ENCODE measurements at places on chromosomes 1 and 21.

DNA sequence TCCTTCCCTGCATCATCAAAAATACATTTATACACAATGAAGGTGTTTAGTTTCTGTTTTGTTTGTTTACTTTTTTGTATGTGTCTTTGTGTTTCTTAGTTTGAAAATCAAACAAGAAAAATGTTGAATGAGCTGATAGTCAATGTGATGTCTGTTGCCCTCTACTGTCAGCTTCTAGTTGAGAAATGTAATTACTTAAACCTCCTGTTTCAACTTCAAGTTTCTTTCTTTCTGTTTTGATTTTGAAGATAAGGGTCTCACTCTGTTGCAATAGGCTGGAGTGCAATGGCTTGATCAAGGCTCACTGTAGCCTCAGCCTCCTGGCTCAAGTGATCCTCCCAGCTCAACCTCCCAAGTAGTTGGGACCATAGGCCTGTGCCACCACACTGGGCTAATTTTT is 37.5 kb downstream of the SPTA1 start:
- H3K36me3 ChIP-seq, result no peaks in the 10 kb centered on the region
- H3K4me1 ChIP-seq, result peaks cover 6% of the 10 kb centered on the region
- H3K4me3 ChIP-seq, result no peak overlapping the region
- H3K27me3 ChIP-seq, result no peaks in the 10 kb centered on the region
- DNase-seq, result no peak

DNA sequence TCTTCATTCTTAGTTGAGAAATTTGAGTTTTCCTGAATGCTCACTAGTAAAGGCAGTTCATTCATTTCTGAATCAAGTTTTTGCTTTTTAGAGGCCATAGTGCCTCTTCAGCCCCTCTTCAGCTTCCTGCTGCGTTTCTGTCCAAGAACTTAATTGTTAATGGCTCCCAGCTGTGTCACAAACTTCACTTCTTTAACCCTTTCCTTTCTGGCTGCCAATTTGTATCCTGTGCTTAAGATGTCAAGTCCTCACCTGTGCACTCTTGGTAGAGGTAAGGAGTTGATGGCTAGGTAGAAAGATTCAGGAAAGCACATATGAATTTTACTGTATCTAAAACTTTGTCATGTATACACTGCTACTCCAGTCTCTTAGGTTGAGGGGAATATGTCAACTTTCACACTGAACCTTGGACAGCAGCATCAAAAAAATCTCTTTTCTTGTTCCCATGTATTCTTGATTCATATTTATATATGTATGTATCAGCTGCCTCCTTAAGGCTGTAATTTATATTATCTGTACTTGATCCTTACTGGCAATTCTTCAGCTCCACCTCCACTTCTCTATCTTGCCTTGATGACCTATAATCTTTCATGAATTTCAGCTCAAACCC is 612.8 kb downstream of the LMO4 start:
- no peaks in the 10 kb centered on the region for H3K4me1 ChIP-seq
- H3K4me3 ChIP-seq, result no peak overlapping the region
- H3K27ac ChIP-seq, result no peak overlapping the region
- DNase-seq, result no peak

DNA sequence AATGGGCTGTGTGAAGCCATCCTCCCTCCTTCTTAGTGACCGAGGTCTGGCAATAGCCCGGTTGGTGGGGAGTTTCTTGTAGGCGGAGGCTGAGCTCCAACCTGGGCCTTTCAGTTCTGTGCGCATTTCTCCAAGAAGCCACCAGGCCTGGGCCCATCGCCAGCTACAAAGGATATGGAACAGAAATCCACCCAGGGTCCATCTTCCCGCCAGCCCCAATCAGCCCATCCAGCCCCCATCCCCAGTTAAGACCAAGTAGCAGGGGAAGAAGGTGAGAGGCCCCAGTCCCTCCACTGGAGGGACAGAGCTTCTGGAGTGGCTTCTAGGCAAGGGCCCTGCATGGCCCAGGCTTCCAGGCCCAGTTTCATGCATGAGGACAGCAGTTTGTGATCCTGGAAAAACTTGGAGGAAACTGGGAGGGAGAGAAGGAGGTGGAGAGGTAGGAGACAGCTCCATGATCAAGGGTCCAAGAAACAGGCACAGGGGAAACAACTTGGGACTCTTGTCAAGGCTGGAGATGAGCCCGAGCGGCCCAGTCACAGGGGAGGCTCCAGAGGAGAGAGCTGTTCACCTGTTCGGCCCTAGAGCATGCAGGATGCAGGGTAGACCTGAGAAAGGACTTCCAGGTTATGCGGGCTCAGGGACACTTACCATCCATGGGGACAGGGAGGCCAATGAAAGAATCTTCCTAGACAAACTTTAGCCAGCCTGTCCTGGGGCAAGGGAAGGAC is 261.2 kb downstream of the PTPRU start:
- DNase-seq, result peak; percentile 19
- no peaks in the 10 kb centered on the region for H3K36me3 ChIP-seq
- no peaks in the 10 kb centered on the region for H3K4me1 ChIP-seq
- no peaks in the 10 kb centered on the region for H3K27me3 ChIP-seq

- no peak overlapping the region for H3K27ac ChIP-seq
- H3K4me1 ChIP-seq, result no peaks in the 10 kb centered on the region
- no peak for DNase-seq
- H3K36me3 ChIP-seq, result no peaks in the 10 kb centered on the region
- H3K27me3 ChIP-seq, result peaks cover 4% of the 10 kb centered on the region
Measured at GRCh38 chr1:165259236-165259635, 97.3 kb downstream of the LMX1A start.

- H3K27me3 ChIP-seq, result no peaks in the 10 kb centered on the region
- H3K4me3 ChIP-seq, result no peak overlapping the region
- no peak for DNase-seq
- no peak overlapping the region for H3K27ac ChIP-seq
- no peaks in the 10 kb centered on the region for H3K4me1 ChIP-seq
Measured at GRCh38 chr1:55836086-55836485, 620.9 kb upstream of the USP24 start.

DNA sequence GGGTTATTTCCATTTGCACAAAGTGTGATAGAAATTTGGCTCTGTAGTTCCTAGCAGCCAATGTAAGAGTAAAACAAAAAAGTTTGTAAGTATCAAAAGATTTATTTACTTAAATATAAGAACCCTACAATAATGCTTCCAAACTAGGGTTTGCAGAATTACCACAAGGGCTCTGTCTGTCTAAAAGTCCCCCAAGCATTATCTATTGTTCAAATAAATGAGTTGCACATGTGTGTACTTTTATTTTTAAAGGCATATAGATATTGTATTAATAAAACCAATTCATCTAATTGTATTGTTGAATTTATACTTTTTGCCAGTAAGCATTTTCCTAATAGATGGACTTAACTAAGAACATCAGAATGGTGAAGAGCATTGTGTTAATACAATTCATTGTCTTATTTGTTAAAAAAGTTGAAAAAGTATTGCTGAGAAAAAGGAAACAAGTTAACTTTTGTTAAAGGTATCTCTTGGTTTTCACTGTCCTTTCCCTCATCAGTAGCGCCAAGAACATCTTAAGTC is 863 bp upstream of the PTPRC start:
- H3K36me3 ChIP-seq, result peaks cover 10% of the 10 kb centered on the region
- no peak for DNase-seq
- H3K27me3 ChIP-seq, result no peaks in the 10 kb centered on the region

- H3K4me1 ChIP-seq, result no peaks in the 10 kb centered on the region
- no peaks in the 10 kb centered on the region for H3K36me3 ChIP-seq
- no peaks in the 10 kb centered on the region for H3K27me3 ChIP-seq
- no peak overlapping the region for H3K4me3 ChIP-seq
- H3K27ac ChIP-seq, result no peak overlapping the region
Measured at GRCh38 chr1:62209931-62210595, 15.4 kb downstream of the L1TD1 start.

- H3K27me3 ChIP-seq, result no peaks in the 10 kb centered on the region
- no peaks in the 10 kb centered on the region for H3K4me1 ChIP-seq
- H3K4me3 ChIP-seq, result no peak overlapping the region
- no peak overlapping the region for H3K27ac ChIP-seq
- DNase-seq, result no peak
Measured at GRCh38 chr1:45630429-45630828, 6.6 kb upstream of the CCDC17 start.

DNA sequence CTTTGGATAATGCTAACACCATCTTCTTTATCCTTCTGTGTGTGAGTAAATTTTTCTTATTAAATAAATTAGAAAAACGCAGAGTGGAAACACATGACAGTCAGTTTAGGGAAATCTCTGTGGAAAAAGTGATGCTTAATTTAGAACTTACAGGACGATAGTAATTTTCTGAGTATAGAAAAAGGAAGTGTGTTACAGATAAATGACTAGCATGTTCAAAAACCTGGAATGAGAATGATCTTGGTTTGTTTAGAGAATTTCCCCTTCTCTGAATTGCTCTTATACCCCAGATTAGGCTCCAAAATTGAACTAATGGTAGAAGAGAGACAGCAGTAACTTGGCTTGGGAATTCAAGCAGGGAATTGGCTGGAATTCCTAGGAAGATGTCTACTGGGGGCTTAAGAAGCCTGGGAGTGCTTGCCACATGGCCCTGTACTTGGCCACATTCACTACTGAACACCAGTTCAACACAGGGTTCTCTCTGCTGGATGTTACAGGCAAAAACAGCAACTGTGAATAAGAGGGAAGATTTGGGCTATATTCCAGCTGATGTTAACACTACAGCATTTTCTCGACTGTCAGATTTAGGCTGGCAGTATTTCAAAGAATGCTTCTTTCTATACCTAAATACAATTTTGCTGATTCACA is 1004.2 kb downstream of the TTLL7 start:
- no peaks in the 10 kb centered on the region for H3K36me3 ChIP-seq
- no peak overlapping the region for H3K4me3 ChIP-seq
- H3K4me1 ChIP-seq, result no peaks in the 10 kb centered on the region
- no peaks in the 10 kb centered on the region for H3K27me3 ChIP-seq
- H3K27ac ChIP-seq, result no peak overlapping the region

GRCh38 chr1:58699011-58699762 is 675 bp downstream of the MYSM1 start:
- H3K4me3 ChIP-seq, result peak overlapping the region; percentile 98
- peaks cover 5% of the 10 kb centered on the region for H3K36me3 ChIP-seq
- peaks cover 11% of the 10 kb centered on the region for H3K4me1 ChIP-seq
- H3K27ac ChIP-seq, result peak overlapping the region; percentile 96
- no peaks in the 10 kb centered on the region for H3K27me3 ChIP-seq
- DNase-seq, result no peak

DNA sequence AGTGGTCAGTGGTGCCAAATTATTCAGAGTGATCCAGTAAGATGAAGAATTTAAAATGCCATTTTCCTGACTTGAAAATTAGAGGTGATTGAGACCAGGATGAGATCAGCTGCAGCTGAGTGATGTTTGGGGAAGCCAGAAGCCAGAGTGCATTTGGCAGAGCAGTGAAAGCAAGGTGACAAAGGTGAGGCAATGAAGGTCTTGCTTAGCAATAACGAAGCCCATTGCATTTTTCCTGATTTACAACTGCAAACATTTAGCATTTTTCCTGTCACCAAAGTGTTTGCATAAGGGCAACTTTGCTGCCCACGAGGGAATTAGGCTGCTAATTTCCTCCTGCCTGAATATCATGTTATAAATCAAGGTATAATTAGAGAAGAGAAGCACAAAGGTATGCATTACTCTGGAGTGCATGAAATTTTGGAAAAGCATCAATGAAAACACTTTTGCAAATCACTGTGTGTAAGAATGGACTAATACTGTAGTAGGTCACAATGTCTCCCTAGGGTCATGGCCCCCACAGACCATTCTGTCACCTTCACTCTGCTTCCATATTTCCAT is 188.2 kb upstream of the LYPLAL1 start:
- H3K27me3 ChIP-seq, result no peaks in the 10 kb centered on the region
- no peaks in the 10 kb centered on the region for H3K36me3 ChIP-seq
- no peak overlapping the region for H3K27ac ChIP-seq
- DNase-seq, result no peak
- H3K4me1 ChIP-seq, result no peaks in the 10 kb centered on the region
- no peak overlapping the region for H3K4me3 ChIP-seq

DNA sequence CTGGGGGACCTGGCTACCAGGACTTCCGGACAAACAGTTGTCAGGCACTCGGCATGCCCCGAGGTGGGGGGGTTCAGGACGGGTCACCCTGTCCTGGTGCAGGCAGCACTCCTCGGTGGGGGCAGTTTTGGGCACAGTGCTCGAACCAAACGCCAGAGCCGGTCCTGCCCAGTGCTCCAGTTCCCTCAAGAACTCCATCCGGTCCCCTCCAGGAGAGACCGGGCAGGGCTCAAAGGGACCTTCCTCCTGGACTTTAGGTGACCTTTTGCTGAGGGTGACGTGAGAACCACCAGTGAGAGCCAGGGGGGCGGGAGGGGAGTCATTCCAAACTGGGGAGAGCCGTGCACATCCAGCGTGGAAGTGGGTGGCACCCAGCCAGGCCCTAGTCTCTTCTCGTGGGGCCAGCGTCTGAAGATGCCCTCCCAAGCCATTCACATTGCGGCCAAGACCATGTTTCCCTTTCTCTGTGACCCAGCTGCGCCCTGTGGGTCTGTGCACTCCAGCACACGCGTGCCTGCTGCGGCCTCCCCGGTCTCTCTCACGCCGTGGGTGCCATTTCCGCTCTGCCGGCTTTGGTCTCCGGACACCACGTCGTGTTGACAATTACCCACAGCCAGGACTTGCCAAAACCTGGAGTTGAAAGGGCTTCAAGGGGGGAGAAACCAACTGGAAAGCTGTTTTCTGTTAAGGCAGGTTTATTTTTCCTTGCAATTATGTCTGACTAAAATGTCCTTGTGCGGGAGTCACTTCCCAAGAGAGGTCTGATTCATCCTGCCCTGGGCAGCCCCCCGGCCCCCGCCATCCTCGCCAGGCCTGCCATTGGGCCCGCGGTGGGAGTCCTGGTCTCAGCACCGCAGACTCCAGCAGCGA is 178.8 kb upstream of the ARHGEF16 start:
- no peak overlapping the region for H3K4me3 ChIP-seq
- no peaks in the 10 kb centered on the region for H3K4me1 ChIP-seq
- no peaks in the 10 kb centered on the region for H3K27me3 ChIP-seq
- H3K27ac ChIP-seq, result no peak overlapping the region
- no peaks in the 10 kb centered on the region for H3K36me3 ChIP-seq

DNA sequence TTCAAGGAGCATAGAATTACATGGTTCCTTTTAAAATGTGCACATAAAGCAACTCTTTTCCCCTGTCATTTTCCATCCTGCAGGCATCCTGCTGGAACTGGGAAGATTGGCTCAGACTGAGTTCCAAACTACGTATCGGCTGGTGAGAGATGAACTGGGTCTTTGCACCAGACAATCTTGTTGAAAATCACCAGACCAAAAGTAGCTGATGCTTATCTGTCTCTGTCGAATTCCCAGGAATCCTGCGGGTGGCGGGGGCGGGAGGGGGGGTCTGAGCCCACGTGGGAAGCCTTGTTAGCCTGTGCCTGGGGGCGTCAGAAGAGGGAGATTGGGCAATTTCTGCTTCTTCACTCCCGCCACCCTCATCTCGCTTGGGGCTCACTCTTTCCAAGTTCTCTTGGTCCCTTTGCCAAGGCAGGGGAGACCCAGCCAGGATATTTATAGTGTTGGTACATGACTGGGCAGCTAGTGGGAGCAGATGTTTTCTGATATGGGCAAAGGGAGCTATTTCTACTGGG is 90.1 kb upstream of the SLC25A33 start:
- H3K27me3 ChIP-seq, result no peaks in the 10 kb centered on the region
- H3K4me1 ChIP-seq, result no peaks in the 10 kb centered on the region
- no peak overlapping the region for H3K27ac ChIP-seq
- no peak overlapping the region for H3K4me3 ChIP-seq
- H3K36me3 ChIP-seq, result no peaks in the 10 kb centered on the region

Data from CD8-positive, alpha-beta memory T cell (primary cell).